ENCODE measurements at places on chromosomes 16 and 17. TPM values are rescaled to one million over a fixed set of nuclear protein-coding genes. Genes with fewer than 3 reads are reported as not detected.

DNA sequence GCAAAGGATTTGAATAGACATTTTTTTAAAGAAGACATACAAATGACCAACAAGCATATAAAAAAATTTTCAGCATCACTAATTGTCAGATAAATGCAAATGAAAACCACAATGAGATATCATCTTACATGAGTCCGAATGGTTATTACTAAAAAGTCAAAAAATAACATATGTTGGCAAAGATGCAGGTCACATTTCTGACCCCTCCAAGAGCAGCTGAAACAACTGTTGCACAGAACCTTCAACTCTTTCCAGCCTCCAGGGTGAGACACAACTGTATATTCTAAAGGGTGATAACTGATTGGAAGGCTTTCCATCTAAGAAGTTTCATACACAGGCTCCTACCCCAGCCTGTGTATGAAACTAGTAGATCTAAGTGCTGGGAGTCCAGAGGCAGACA is 51.9 kb downstream of the SLFN5 start:
- H3K4me1 ChIP-seq, result no peaks in the 10 kb centered on the region
- peaks cover 2% of the 10 kb centered on the region for H3K36me3 ChIP-seq
- H3K27ac ChIP-seq, result no peak overlapping the region
- no peak overlapping the region for H3K4me3 ChIP-seq

DNA sequence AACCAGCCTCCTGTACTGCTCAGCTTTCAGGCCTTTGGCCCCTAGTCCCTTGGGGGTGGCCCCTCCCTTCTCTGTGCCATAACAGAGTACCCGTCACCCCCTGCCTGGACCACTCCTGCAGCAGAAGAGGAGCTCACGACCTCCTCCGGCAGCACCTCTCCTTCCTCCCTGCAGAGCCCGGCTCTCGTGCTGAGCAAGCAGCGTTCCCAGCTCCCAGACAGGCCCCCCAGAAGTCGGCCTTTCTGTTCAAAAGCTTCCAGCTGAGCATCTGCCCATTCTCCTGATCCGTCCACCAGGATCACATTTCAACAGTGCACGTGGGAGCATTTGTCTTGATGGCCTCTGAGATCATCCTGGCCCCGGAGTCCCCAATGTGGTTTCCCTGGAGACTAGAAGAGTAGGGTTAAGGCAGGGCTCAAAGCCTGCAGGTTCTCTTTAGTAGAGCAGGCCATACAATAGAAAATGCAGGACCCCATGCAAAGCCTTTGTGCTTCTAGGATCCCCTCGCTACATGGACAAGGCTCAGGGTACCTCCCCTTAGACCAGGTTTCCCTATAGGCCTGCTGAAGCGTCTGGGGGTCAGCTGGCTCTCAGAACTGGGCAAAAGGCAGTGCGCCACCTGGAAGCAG is 35.6 kb downstream of the NLRC3 start:
- no peaks in the 10 kb centered on the region for H3K36me3 ChIP-seq
- H3K27me3 ChIP-seq, result no peaks in the 10 kb centered on the region
- H3K4me1 ChIP-seq, result no peaks in the 10 kb centered on the region
- no peak overlapping the region for H3K27ac ChIP-seq
- no peak overlapping the region for H3K4me3 ChIP-seq

GRCh38 chr16:87607223-87607622 is 4.9 kb downstream of the JPH3 start:
- H3K27ac ChIP-seq, result no peak overlapping the region
- no peak for DNase-seq
- 0 out of 3 replicates have a peak, but pooled peaks cover 3% of the 10 kb centered on the region for H3K36me3 ChIP-seq
- no peaks in the 10 kb centered on the region for H3K27me3 ChIP-seq
- H3K4me3 ChIP-seq, result no peak overlapping the region

- no peak overlapping the region for H3K27ac ChIP-seq
- no peaks in the 10 kb centered on the region for H3K4me1 ChIP-seq
- peaks cover 41% of the 10 kb centered on the region for H3K27me3 ChIP-seq
- peak; percentile 58 for DNase-seq
- peak overlapping the region; percentile 85 for H3K4me3 ChIP-seq
Measured at GRCh38 chr17:1227917-1228780, 42.1 kb upstream of the BHLHA9 start.

GRCh38 chr16:16149710-16150116 is 73.6 kb downstream of the ABCC6 start:
- no peaks in the 10 kb centered on the region for H3K27me3 ChIP-seq
- DNase-seq, result no peak
- H3K4me1 ChIP-seq, result no peaks in the 10 kb centered on the region
- peaks cover 8% of the 10 kb centered on the region for H3K36me3 ChIP-seq
- no peak overlapping the region for H3K4me3 ChIP-seq
- H3K27ac ChIP-seq, result no peak overlapping the region

DNA sequence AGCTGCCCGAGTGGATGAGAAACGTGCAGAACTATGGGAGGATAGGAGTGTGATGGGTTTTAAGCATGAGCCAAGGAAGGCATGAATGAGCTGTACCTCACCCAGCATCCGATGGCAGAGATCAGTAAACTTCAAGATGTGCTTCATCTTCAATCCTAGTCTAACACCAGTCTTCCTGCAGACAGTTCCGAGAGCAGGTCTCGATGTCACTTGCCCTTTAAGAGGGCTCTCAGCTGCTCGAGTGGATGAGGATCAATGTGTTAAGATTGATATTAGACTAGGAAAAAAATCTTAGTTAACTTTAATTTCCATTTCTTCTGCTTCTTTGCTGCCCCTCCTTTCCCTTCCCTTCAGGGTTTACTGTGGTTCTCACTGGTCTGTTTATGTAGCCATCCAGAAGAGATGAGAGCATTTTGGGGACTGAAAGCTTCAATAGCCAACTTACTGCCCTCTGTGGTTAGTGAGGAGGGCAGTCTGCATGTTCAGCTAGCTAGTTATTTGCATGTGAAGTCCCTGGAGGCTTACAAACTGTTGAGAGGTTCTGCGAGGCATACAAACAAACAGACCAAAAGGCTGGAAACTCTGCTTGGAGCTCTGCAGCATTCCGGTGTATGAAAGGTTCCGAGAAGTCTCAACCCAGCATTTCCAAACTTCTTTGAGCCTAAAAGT is 15.3 kb downstream of the KLHL36 start:
- DNase-seq, result no peak
- H3K27ac ChIP-seq, result no peak overlapping the region
- H3K4me1 ChIP-seq, result no peaks in the 10 kb centered on the region
- H3K36me3 ChIP-seq, result peaks cover 39% of the 10 kb centered on the region

DNA sequence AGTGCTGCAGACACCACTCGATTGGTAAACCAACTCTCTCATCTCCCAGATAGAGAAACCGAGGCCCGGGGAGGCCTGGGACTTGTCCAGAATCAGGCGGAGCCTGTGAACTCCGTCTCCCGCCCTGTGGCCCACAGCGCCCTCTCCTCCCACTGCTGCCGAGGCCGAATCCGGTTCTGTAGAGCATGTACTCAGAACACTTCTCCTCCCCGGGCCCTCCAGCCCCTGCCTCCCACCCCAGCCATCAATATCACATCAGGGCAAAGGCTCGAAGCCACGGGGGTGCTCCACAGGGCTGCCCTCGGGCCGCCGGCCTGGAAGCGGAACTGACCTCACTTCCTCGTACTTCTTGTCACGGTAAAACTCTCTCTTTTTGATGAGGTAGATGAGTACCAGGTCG is 13.0 kb downstream of the EMC6 start:
- no peaks in the 10 kb centered on the region for H3K27me3 ChIP-seq
- H3K27ac ChIP-seq, result no peak overlapping the region
- H3K4me1 ChIP-seq, result no peaks in the 10 kb centered on the region
- no peaks in the 10 kb centered on the region for H3K36me3 ChIP-seq
- H3K4me3 ChIP-seq, result no peak overlapping the region

GRCh38 chr17:27319541-27320221 is 25.8 kb downstream of the WSB1 start:
- H3K4me1 ChIP-seq, result no peaks in the 10 kb centered on the region
- H3K4me3 ChIP-seq, result no peak overlapping the region
- peak; percentile 28 for DNase-seq
- H3K27me3 ChIP-seq, result no peaks in the 10 kb centered on the region
- no peak overlapping the region for H3K27ac ChIP-seq
- H3K36me3 ChIP-seq, result peaks cover 41% of the 10 kb centered on the region

DNA sequence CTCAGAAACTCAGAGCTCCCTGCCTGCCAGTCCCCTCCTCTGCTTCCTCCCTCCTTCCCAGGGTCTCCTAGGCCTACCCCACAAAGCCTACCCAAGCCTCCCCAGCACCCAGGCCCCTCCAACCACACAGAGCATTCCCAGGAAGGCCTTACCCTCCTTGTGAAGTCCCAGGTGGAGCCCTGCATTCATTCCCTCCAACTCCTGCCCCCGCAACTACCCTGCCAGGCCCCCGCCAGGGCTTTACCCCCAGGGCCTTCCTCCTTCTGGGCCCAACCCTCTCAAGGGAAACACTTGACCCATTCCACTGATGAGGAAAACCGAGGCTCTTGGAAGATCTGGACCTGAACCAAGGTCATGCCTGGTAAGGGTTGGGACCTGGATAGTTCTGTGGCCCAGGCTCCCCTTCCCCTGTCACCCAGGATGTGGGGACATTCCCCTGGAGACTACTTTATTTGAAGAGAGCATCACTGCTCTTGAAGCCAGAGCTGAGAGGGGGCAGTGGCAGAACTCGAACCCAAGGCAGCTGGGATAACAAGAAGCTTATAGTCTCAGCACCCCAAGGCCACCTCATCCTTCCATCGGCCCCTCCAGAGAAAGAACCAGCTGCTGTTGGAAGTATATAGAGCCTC is 12.5 kb downstream of the PLLP start:
- no peak overlapping the region for H3K27ac ChIP-seq
- H3K4me3 ChIP-seq, result no peak overlapping the region
- no peaks in the 10 kb centered on the region for H3K27me3 ChIP-seq
- peaks cover 6% of the 10 kb centered on the region for H3K4me1 ChIP-seq
- H3K36me3 ChIP-seq, result no peaks in the 10 kb centered on the region

DNA sequence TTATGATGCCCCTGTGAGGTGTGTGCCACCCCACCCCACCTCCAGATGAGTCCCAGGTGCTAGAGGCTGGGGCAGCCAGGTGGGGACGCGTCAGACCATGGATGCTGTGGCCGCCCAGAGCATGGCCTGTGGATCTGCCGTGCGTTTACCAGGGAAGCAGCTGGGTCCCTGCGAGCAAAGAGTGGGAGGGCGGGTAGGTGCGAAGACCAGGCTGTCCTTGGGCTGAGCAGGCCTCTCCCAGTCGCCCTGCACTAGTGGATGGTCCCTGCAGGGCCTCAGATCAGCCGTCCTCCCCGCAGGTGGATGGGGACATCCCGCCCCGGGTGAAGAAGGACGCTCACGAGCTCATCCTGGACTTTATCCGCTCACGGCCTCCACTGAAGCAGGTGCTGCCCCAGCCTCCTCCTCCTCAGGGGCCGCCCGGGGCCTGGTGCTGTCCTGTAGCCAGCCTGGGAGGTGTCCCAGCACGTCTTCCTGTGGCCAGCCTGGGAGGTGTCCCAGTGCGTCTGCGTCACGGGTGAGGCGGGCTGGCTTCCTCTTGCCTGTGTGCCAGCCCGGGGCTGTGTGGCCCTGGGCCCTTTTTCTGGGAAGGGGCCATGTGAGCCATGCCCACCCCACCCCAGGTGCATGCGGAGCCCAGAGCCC is 18.0 kb upstream of the TCF25 start:
- no peak for DNase-seq
- no peaks in the 10 kb centered on the region for H3K27me3 ChIP-seq
- no peaks in the 10 kb centered on the region for H3K4me1 ChIP-seq
- no peaks in the 10 kb centered on the region for H3K36me3 ChIP-seq

- no peak for DNase-seq
- no peak overlapping the region for H3K4me3 ChIP-seq
- no peaks in the 10 kb centered on the region for H3K4me1 ChIP-seq
- H3K27ac ChIP-seq, result no peak overlapping the region
Measured at GRCh38 chr16:87046235-87046634, 271.0 kb downstream of the C16orf95 start.

- H3K36me3 ChIP-seq, result no peaks in the 10 kb centered on the region
- DNase-seq, result no peak
- H3K27me3 ChIP-seq, result no peaks in the 10 kb centered on the region
- H3K4me3 ChIP-seq, result no peak overlapping the region
- H3K4me1 ChIP-seq, result no peaks in the 10 kb centered on the region
Measured at GRCh38 chr17:47966079-47966519, 4.8 kb upstream of the CDK5RAP3 start.

DNA sequence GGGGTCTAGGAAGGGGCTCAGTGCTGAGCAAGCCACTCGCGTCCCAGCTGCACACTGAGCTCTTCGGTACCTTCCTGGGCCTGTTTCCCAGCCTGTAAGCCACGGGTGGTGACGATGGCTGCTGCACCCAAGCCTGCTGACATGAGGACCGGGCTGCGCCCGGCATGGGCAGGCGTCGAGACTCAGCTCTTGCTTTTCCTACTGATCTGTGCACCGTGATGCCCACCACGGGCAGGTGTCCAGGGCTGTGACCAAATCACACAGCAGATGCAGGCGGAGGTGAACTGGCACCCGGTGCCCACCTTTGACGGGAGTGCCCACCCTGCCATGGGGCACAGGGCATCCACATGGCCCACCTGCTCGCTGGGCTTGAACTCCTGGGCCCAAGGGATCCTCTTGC is 17.9 kb downstream of the CCDC57 start:
- H3K27me3 ChIP-seq, result no peaks in the 10 kb centered on the region
- H3K36me3 ChIP-seq, result peaks cover 29% of the 10 kb centered on the region

GRCh38 chr17:75524970-75525805 is at the start of gene LLGL2:
Gene LLGL2 (plus strand): TSS chr17:75525697. CDS start chr17:75543427, 17,730 bp downstream.
- peak; percentile 96 for DNase-seq
- no peaks in the 10 kb centered on the region for H3K27me3 ChIP-seq
- H3K4me1 ChIP-seq, result no peaks in the 10 kb centered on the region
- H3K27ac ChIP-seq, result no peak within 1 kb of the TSS

- H3K27me3 ChIP-seq, result no peaks in the 10 kb centered on the region
- H3K4me3 ChIP-seq, result no peak overlapping the region
- H3K27ac ChIP-seq, result no peak overlapping the region
Measured at GRCh38 chr17:40158438-40159013, 18.2 kb downstream of the CASC3 start.

DNA sequence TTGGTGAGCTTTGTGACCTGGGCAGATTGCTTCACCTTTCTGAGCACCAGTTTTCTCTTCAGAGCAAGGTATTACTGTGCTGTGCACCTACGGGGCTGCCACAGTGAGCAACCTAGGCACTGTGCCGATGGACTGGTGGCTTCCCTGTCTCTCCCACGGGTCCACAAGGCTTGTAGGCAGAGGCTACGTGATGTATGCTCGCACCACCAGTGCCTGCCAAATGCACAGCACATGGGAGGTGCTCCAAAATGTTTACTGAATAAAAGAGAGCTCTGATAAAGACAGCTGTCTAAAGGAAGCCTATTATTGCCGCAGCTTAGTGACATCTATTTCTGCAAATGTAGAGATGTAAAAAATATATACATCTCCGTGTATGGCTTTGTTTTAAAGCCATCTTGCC is 139.2 kb downstream of the CDK5R1 start:
- no peak for DNase-seq
- no peak overlapping the region for H3K27ac ChIP-seq
- no peaks in the 10 kb centered on the region for H3K36me3 ChIP-seq
- peaks cover 6% of the 10 kb centered on the region for H3K4me1 ChIP-seq

- H3K36me3 ChIP-seq, result no peaks in the 10 kb centered on the region
- H3K4me1 ChIP-seq, result no peaks in the 10 kb centered on the region
- DNase-seq, result no peak
- no peak overlapping the region for H3K4me3 ChIP-seq
Measured at GRCh38 chr16:66091471-66091891, 275.0 kb upstream of the CDH5 start.

Gene KRT25
- total RNA-seq, result not detected

Gene RRAD
- 0.72 TPM for total RNA-seq

Gene NAT9
- 63.5 TPM for total RNA-seq

Gene ZDHHC1
- total RNA-seq, result 3.0 TPM

Gene MYH1
- total RNA-seq, result not detected

Gene CDH8
- total RNA-seq, result 7.4 TPM

Gene RAB26
- 2.4 TPM for total RNA-seq

Gene GGT6
- total RNA-seq, result 0.17 TPM

Gene MPDU1
- total RNA-seq, result 76.1 TPM

Gene DNASE1L2
- 2.5 TPM for total RNA-seq

Gene KRTAP2-2
- total RNA-seq, result not detected

Gene ACAP1
- total RNA-seq, result 15.5 TPM
